ENCODE measurements at places on chromosomes 5 and 9.

DNA sequence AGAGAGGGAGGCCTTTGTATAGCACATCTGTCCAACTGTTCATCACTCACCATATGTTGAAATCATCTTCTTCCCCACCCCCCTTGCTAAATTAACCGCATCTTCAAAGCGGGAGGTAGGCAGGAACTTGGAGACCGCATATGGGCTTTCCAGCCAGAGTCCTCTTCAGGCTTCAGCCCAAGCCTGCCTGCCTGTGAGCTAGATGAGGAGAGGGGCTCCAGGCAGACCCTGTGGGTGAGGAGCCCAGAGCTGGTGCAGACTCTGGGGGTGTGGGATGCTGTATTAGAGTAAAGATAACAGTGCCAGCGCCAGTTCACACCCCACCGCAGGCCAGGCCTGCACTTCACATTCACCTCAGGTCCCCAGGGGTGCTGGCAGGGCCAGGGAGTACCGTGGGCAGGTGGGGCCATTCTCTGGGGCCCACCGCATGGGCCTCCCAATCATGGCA lies 16.2 kb downstream of the PRRC2B start:
- no peak for DNase-seq

DNA sequence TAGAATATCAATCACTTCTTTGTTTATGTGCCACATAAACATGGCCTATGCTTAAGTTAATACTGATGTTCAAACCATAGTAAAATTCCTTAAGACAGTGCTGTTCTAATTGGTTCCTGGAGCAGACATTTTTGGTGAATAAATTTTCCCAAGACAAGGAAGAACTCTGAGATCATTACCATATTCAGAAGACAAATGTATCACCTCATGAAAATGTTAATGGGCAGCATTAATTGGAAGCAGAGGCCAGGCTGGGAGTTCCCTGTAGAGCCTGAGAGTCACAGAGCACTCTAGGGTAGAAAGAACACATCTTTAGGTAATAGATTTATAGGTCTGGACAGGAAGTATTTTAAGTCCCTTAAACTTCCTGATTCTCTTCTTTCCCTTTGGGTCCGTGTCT lies 240.2 kb downstream of the MAN2A1 start:
- DNase-seq: no peak

- no peak for DNase-seq
Measured at GRCh38 chr5:147860641-147861025, 17.9 kb upstream of the SCGB3A2 start.

GRCh38 chr5:169914766-169915165 lies 65.5 kb downstream of the INSYN2B start:
- DNase-seq: no peak

DNA sequence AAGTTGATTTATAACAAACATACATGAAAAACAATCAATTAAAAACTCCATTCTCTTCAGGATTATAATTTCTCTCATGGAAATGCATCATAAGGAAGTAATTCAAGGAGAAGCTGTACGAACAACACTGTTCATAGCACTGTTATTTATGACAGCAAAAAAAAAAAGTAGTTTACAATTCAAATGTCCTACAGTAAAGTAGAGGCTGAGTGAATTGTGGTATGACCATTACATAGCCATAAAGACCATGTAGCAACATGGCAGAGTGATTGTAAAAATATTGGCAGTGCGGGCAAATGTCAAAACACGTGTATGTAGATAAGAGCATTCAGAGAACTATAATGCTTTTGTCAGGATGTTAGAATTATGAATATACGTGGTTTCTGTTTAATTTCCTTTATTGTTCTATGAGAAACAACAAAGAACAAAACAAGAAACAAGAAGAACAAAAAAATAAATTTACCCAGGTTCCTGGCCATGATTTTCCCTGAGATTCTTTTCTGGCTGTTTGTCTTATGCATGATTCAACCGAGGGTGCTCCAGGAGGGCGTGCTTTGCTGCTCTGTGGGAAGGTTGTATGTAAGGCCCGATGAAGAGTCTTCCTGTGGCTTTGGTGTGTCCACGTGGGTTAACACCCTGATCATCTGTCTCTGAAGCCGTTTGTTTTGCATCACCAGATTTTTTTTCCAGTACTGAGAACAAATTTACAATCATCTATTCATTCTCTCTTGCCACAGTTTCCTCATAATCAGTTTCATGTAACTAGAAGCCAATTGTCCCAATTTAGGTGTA lies 28.8 kb downstream of the GCNT4 start:
- peak; percentile 9 for DNase-seq

- no peak for DNase-seq
Measured at GRCh38 chr9:68933434-68934328, 80.2 kb downstream of the PRKACG start.

GRCh38 chr5:180639741-180640610 lies 9.4 kb downstream of the FLT4 start:
- DNase-seq: no peak

GRCh38 chr9:99231711-99232110 lies 9.6 kb downstream of the SEC61B start:
- DNase-seq: no peak

- no peak for DNase-seq
Measured at GRCh38 chr5:9505225-9505624, 40.6 kb downstream of the SEMA5A start.

- DNase-seq: no peak
Measured at GRCh38 chr9:137226338-137227053, 806 bp upstream of the RNF224 start.

DNA sequence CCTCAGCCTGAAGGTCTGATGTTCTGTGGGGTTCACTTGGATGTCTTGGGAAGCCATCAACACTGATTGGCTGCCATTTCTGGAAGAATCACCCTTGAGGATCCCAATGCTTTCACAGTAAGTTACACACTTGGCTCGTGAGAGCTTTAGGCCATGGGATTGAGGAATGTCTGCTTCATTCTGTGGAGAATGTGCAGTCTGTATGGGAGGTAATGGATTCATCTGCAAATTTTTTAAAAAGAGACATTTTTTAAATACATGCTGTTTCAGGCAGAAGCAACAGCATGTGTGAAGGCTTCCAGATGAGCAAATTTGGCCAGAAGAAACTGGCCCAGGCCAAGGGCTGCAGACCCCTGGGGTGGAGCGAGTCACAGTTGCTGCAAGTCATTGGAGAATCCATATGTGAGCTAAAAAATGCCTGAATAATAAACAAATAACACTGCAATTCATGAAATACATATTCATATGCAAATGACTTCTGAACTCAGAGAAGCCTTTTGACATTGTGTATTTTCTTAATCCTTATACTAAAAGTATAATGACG lies 146.3 kb upstream of the RASEF start:
- no peak for DNase-seq

DNA sequence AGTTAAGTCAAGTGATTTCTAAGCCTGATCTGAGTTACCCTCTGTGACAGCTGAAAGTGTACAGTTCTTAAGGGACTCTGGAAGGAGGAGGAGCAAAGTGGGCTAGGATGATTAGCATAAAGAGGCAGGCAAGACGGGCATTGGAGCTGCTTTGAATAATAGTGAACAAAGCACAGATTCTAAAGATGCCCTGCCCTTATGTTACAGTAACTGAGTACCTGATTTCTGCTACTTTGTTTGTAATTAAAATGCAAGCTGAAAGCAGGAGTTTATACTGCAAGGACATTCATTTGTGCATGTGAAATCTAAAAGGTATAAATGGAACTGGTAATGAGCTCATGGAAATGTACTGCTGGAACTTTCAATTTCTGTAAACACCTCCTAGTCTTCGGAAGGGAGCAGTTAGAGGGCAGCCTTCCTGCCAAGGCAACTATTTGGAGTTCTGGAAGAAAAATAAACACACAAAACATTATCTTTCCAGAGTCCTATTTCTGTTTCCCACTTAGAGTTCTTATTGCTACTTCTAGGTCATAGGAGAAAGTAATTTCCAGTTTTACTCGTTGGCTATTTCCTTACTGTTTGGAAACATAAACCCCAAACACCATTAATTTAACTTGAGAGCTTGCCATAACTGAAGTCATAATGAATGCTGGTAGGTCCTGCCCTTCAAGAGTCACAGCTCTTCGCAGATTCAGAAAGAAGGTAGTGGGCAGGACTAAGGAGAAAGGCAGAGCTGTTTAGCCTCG lies at the start of gene RANBP3L:
Gene RANBP3L, minus strand, starts transcription at position 45 of the 746 bp plus-strand sequence. CDS start 486 bp downstream, outside the sequence.
- DNase-seq: no peak

GRCh38 chr9:91904588-91905236 lies 45.3 kb downstream of the ROR2 start:
- DNase-seq: no peak

- no peak for DNase-seq
Measured at GRCh38 chr9:127225801-127226625, 38.6 kb upstream of the GARNL3 start.

- no peak for DNase-seq
Measured at GRCh38 chr9:130590305-130590704, 10.9 kb downstream of the FUBP3 start.

- DNase-seq: no peak
Measured at GRCh38 chr5:169740435-169740834, 103.4 kb downstream of the DOCK2 start.

DNA sequence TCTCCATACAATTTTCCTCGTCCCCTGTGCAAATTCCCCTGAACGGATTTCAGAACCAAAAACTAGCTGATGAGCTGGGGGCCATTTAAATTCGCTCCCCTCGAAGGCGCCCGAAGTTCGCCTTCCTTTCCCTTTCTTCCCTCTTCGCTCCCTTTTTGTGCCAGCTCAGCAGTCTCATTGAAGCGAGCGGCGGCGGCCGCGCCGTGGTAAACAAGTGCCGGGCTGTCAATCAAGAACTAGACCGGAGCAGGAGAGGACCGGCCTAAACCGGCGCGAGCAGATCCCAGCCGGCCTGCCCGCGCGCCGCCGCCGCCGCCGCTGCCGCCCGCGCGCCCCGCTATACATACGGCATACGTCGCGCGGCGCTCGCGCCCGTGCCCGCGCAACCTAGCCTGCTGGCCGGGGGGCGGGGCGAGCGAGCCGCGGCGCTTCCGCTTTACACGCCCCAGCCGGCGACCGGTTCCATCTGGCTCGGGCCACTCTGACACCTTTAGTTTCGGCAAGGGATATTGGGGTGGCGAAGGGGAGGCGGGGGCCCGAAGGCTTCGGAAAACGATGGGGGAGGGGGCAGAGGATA lies 3.1 kb downstream of the ARRDC3 start:
- peak; percentile 99 for DNase-seq
